SJSA1 (cell line): ENCODE measurements at places on chromosomes 7 and 10. TPM values are rescaled to one million over a fixed set of nuclear protein-coding genes. Genes with fewer than 3 reads are reported as not detected.

OR6V1 gene
- total RNA-seq = not detected in 2 replicates

AKR1D1 gene
- not detected in 2 replicates for total RNA-seq

ERVW-1 gene
- not detected in 2 replicates for total RNA-seq

PCLO gene
- 1.1 and 2.7 TPM in 2 replicates for total RNA-seq

GHRHR gene
- not detected in 2 replicates for total RNA-seq

CYP3A7 gene
- not detected in 2 replicates for total RNA-seq

ZC3HAV1L gene
- 7.5 and 15.2 TPM in 2 replicates for total RNA-seq

AOAH gene
- total RNA-seq = 0.61 TPM in 1 of 2 replicates, not detected in the other

HACD1 gene
- 105 and 139 TPM in 2 replicates for total RNA-seq

MYL10 gene
- total RNA-seq = not detected in 2 replicates

SLC18A3 gene
- not detected in 2 replicates for total RNA-seq

DUSP5 gene
- 12.9 and 18.9 TPM in 2 replicates for total RNA-seq

VSIR gene
- total RNA-seq = 32.5 and 36.4 TPM in 2 replicates

A1CF gene
- not detected in 2 replicates for total RNA-seq

LBX1 gene
- total RNA-seq = not detected in 2 replicates

HTR7 gene
- 0.88 and 1.8 TPM in 2 replicates for total RNA-seq

PSD gene
- 0.08 TPM in 1 of 2 replicates, not detected in the other for total RNA-seq

TUBGCP2 gene
- 49.7 and 74.3 TPM in 2 replicates for total RNA-seq

ADAM12 gene
- 3.3 and 3.6 TPM in 2 replicates for total RNA-seq

CYP2C19 gene
- not detected in 2 replicates for total RNA-seq

HPS6 gene
- total RNA-seq = 44.0 and 58.6 TPM in 2 replicates

FRMD4A gene
- 4.6 and 6.2 TPM in 2 replicates for total RNA-seq

TET1 gene
- 1.9 and 4.4 TPM in 2 replicates for total RNA-seq

C7orf57 gene
- total RNA-seq = 0.34 and 3.8 TPM in 2 replicates

BTBD16 gene
- total RNA-seq = not detected in 2 replicates

MEST gene
- total RNA-seq = 149 and 223 TPM in 2 replicates

LIPF gene
- total RNA-seq = not detected in 2 replicates

LRRC61 gene
- not detected in 2 replicates for total RNA-seq

OR2A5 gene
- total RNA-seq = not detected in 2 replicates

CD36 gene
- 0.32 TPM in 1 of 2 replicates, not detected in the other for total RNA-seq

AGR2 gene
- total RNA-seq = not detected in 2 replicates

PAPOLB gene
- not detected in 2 replicates for total RNA-seq

ITPRID1 gene
- total RNA-seq = not detected in 2 replicates

NUTM2A gene
- total RNA-seq = 1.1 and 3.4 TPM in 2 replicates

PNLIPRP2 gene
- not detected in 2 replicates for total RNA-seq

COBL gene
- not detected in 2 replicates for total RNA-seq

HOXA7 gene
- total RNA-seq = 0.09 and 2.9 TPM in 2 replicates

PPP1R17 gene
- total RNA-seq = not detected in 2 replicates

PGAM2 gene
- total RNA-seq = 0.13 TPM in 1 of 2 replicates, not detected in the other

UPK3B gene
- 0.11 TPM in 1 of 2 replicates, not detected in the other for total RNA-seq

CALML5 gene
- total RNA-seq = not detected in 2 replicates

TIMM23 gene
- 163 and 170 TPM in 2 replicates for total RNA-seq

TMEM139 gene
- total RNA-seq = not detected in 2 replicates

DHX32 gene
- 31.0 and 51.8 TPM in 2 replicates for total RNA-seq

METTL27 gene
- total RNA-seq = 0.91 and 2.9 TPM in 2 replicates

TNS3 gene
- 56.9 and 92.5 TPM in 2 replicates for total RNA-seq

WIPF3 gene
- total RNA-seq = not detected in 2 replicates

GIMAP1 gene
- not detected in 2 replicates for total RNA-seq

MGAM2 gene
- total RNA-seq = not detected in 2 replicates

TCF7L2 gene
- total RNA-seq = 4.4 and 6.4 TPM in 2 replicates

SRPK2 gene
- total RNA-seq = 32.2 and 40.3 TPM in 2 replicates

TCTN3 gene
- total RNA-seq = 29.0 and 34.2 TPM in 2 replicates

PTPRE gene
- 1.0 and 1.5 TPM in 2 replicates for total RNA-seq

NAT16 gene
- total RNA-seq = not detected in 2 replicates

LRIT1 gene
- not detected in 2 replicates for total RNA-seq
